ENCODE measurements at places on chromosomes 3 and 15.

DNA sequence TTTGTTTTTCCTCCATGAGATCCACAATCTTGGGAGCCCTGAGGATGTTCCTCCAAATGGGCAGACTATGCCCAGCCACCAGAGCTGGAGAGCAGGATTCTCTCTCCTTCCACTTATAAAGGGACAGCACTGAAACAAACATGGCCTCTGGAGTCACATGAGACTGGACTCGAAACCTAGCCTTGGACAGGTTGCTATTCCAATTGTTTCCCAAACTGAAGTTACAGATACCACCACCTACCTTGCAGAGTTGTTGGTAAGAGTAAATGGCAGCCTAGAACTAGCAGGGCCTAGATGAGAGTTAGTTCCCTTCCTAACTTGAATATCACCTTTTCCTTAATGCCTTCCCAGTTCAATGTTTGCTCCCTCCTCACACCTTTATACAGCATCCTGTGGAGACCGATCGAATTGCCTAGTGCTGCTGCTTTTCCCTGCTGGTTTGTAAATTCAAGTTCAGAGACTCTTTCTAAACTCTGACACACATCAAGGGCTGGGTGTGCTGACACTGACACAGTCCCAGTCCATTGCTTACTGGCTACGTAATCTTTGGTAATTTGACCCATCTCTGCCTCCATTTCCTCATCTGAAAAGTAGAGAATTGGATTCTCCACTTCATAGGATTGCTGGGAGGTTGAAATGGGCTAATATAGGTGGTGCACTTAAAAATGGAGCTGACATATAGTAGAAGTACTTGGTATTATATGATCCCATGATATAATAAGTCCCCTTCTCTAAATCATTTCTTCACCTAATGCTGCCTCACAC is 2.6 kb downstream of the IMP3 start:
- DNase-seq = no peak

DNA sequence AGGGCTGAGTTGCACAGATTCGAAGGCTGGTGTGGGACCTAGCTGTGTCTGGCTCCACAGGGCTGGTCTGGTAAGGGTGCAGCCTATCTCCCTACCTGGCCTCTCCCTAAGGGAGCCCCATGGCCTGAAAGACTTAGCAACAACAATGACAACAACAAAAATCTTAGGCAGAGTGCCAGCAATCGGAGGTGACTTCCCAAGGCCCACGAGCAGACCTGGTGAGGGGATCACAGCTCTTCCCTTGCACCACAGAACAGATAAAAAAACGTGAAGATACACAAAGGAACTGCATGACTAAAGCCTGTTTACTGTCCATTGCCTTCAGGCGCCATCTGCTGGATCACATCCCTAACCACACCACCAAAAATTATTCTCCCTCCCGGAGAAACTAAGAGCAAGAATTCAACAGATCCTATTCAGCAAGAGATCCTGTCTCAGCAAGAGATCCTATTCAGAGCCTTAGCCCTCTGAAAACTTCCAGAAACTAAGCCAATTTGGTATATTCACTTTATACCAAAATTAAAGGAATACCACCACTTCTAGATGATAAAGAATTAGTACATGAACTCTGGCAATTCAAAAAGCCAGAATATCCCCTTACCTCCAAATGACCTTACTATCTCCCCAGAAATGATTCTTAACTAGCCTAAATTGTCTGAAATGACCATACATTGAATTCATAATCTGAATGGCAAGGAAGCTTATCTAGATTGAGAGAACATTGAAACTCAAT is 24.1 kb upstream of the OR5K4 start:
- no peak for DNase-seq

GRCh38 chr3:147615035-147615434 is 205.9 kb downstream of the ZIC1 start:
- no peak for DNase-seq

DNA sequence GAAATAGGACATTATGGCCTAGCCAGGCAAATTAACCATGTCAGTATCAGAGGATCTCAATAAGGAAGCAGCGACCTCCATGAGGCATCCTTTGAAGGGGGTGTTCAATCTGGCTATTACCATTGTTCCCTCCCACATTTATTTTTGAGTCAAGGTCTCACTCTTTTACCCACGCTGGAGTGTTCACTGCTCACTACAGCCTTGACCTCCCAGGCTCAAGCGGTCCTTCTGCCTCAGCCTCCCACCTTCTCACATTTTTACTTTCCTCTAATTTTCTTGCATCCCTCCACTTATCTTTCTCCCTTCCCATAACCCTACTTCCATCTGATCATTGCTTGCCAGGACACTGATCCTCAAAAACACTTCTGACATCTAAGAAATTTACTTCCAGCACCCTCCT is 654.0 kb upstream of the NR2F2 start:
- no peak for DNase-seq

DNA sequence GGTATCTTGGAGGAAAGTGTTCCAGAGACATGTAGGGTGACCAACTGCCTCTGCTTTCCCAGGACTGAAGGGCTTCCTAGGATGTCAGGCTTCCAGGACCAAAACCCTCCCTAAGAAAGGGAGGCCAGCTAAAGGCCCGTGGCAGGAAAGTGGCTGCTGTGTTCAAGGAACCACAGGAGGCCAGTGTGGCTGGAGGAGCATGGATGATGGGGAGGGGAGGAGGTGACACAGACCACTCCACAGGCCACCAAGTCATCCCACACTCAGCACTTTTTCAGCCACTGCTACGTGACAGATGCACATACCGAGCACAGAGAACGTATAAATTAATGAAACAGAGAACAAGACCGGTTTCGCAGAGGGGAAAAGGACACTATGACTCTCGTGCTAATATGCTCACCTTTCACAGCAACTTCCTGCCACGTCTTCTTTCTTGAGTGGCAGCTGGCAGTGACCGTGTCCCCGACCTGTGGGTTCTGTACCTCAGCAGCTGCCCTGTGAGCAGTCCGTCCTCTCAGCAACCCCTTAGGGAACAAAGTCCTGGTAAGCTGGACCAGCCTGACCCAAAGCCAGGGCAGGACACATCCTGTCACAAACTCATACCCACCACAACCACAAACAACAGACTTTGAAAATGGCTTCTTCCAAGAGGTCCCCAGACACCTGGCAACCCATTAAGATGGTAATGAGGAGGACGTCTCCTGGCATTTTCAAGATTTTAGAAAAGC is 244.7 kb downstream of the VPS13C start:
- DNase-seq = no peak

GRCh38 chr3:52714335-52715302 is 8.7 kb downstream of the SPCS1 start:
- no peak for DNase-seq

- DNase-seq = no peak
Measured at GRCh38 chr3:40191850-40192448, 117.6 kb upstream of the EIF1B start.

GRCh38 chr3:53821631-53822121 is 24.5 kb downstream of the CHDH start:
- no peak for DNase-seq

DNA sequence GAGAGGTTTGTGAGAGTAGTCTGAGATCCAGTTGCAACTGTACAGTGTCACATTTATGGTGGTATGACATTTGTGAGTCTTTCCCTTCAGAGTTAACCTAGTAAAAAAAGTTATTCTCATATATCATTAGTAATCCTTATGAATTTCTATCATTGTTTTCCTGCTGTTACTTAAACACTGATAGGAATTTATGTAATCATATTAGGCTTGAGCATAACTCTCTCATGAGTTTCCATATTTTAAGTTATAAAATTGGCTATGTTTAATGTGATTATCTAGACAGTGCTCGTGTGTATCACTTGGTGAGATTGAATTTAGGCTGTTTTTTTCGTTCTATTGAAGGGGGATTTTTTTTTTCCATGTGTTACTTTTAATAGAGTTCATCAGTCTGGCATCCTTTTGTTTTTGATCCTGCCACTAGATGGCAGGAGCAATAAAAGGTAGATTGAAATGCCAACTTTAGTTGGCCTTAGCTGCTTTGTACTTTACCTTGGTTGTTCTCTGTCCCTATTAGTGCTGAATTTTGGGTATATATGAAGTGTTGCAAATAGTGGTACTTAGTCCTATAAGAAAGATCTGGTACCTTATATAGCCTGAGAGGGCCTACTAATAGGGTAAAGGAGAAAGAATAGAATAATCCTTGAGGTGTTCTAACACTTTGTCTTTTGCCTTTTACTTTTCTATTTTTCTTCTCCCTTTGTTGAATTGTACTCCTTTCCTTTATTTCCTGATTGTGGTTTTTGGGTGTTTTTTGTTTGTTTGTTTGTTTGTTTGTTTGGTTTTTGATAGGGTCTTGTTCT is 17.9 kb downstream of the STT3B start:
- DNase-seq = no peak

- no peak for DNase-seq
Measured at GRCh38 chr15:39869858-39870515, 50.1 kb downstream of the GPR176 start.

DNA sequence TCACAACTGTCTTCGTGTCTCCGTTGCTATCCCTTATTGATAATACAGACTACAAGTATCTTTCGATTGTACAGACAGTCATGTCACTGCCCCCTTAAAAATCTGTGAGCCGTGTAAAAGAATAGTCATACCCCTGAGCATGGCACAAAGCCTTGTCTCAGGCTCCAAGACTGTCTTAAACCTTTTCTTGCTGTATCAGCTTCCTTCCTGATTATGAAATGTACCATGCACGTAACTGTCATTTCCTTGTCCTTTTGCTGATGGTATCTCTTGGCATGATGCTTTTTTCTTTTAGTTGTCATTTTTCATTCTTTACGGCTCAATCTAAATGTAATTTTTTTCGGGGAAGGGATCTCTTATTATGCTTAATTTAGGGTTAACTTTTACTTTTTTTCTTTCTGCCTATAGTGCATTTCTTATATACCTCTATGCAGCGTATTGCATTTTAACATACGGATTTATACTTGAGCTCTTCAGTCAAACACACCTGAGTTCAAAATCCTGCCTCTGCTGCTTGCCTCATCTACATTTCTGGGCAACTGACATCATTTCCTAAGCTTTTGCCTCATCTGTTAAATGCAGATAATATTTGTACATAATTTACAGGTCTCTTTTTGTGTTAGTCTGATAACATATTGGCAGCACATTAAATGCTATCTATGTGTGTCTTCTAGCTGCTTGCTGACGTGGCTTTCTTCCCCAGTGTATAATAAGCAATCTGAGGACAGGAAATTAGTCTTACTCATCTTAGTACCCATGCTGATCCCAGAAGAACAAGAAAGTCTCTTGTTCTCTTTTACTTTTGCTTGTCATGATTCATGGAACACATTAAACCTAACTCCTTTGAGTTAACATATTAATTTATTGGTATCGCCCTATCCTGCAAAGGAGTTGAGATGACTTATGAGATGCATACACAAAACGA is 57.3 kb downstream of the ROBO2 start:
- no peak for DNase-seq

- no peak for DNase-seq
Measured at GRCh38 chr3:124772081-124772831, 42.0 kb downstream of the UMPS start.

DNA sequence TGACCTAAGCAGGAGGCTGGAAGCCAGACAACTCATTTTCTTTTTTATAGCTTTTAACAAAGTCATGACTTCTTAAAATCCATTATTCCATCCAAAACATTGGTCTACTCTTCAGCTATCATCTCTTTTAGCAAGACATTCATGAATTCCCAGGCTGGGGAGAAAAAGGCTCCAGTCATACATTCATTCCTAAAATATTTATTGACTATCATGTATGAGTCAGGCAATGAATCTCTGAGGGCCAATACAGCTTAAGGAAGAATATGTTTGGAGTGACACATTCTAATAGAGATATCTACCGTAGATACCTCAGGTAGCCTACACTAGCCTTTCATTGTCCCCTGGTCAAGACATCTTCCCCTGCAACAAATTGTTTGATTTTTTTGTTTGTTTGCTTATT is 196.4 kb upstream of the NANOGP8 start:
- peak; percentile 30 for DNase-seq

DNA sequence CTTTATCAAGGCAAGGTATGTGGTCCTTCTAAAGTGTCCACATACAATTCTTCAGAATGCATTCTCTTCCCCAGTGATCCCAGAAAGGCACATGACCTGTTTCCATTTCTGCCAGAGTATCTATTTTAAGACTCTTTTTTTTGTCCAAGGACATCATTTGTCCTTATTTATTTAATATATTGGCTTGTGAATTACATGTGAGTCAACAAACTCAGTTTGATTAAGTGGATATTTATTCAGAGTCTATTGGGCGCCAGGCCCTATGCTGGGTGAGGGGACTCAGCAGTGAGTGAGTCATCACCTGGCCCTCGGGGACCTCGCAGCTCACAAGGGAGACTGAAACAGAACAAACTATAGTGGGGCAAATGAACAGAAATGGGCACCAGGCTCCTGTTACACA is 136.8 kb downstream of the SNRK start:
- DNase-seq = no peak

DNA sequence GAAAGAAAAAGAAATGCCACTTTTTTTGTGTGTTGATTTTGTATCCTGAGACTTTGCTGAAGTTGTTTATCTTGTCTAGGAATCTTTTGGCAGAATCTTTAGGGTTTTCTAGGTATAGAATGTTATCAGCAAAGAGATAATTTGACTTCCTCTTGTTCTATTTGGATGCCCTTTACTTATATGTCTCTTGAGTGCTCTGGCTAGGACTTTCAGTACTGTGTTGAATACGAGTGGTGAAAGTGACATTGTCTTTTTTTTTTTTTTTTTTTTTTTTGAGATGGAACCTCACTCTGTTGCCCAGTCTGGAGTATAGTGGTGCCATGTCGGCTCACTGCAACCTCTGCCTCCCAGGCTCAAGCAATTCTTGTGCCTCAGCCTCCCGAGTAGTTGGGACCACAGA is 64.7 kb upstream of the NPHP3 start:
- DNase-seq = no peak

DNA sequence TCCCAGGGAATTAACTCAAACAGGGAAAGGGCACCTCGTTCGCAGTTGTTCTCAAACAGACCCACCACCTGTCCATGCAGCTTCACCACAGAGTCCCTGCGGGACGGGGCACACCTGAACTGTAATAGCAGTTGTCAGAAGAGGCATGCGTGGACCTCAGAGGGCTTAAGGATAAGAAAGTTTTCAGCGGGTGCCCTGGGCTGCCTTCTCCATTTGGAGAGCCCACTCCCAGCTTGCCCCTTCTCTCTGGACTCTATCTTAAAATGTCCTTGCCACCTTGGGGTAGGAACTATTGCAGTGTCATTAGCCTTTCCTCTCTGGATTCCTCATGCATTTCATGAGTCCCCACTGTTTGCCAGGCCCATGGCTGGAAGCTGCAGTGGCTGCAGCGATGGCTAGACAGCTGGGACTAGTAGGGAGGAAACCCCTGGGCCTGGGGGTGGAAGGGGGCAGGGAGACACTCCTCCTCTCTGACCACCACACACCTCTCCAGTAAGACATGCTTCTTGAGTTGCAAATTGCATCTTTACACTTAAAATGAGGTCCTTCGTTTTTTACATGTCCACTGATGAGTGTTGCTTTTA is 33.5 kb downstream of the PDIA5 start:
- no peak for DNase-seq

DNA sequence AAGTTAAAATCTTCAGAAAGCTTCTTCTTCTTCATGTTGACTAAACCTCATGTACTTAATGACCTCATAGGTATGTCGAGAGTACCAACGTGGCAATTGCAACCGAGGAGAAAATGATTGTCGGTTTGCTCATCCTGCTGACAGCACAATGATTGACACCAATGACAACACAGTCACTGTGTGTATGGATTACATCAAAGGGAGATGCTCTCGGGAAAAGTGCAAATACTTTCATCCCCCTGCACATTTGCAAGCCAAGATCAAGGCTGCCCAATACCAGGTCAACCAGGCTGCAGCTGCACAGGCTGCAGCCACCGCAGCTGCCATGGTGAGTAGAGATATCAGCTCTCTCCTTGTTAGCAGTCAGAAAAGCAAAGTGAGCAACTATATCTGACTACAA is 176.5 kb downstream of the MBNL1 start:
- DNase-seq = no peak

- no peak for DNase-seq
Measured at GRCh38 chr3:62451211-62451887, 78.0 kb upstream of the FEZF2 start.
